Tibial nerve (tissue), 4 donors: ENCODE measurements at places on chromosomes 6 and 20. TPM values are rescaled to one million over a fixed set of nuclear protein-coding genes. Genes with fewer than 3 reads are reported as not detected.

DNA sequence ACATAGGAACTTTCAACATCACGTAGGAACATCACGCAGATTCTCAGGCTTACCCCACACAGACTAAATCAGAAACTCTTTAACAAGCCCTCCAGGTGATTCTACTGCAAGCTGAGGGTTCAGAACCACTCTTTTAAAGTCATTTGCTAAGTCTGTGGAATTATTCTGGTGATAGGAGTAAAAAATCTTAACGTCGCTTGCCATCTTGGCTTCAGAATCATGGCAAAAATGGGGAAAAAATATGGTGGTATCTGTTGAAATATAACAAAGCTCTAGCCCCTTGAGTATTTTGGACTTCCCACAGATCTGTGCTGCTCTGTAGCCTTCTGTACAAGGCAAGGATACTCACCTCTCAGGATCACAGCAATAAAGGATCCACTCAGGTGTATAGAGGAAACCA is 17.4 kb downstream of the FOXO3 start:
- H3K4me1 ChIP-seq, result peaks cover 96% of the 10 kb centered on the region
- no peaks in the 10 kb centered on the region for H3K36me3 ChIP-seq
- H3K27me3 ChIP-seq, result no peaks in the 10 kb centered on the region
- H3K4me3 ChIP-seq, result no peak overlapping the region
- peak overlapping the region; percentile 82 for H3K27ac ChIP-seq

GRCh38 chr20:24108581-24108980 is 120.0 kb upstream of the GGTLC1 start:
- H3K36me3 ChIP-seq, result no peaks in the 10 kb centered on the region
- H3K4me1 ChIP-seq, result no peaks in the 10 kb centered on the region
- H3K27ac ChIP-seq, result no peak overlapping the region
- no peaks in the 10 kb centered on the region for H3K27me3 ChIP-seq
- H3K4me3 ChIP-seq, result no peak overlapping the region

PNLDC1 gene
- not detected for total RNA-seq

- H3K4me3 ChIP-seq, result no peak within 1 kb of the TSS
- no peaks in the 10 kb centered on the region for H3K4me1 ChIP-seq
- H3K27me3 ChIP-seq, result no peaks in the 10 kb centered on the region
- DNase-seq, result no peak
These were observed at the start of gene ASIP for GRCh38 chr20:34240693-34241615. ASIP (plus strand) TSS chr20:34241423; CDS start chr20:34260375, 18,952 bp downstream.

GRCh38 chr20:34536798-34537394 is 20.7 kb downstream of the DYNLRB1 start:
- peak overlapping the region; percentile 90 for H3K27ac ChIP-seq
- H3K36me3 ChIP-seq, result peaks cover 21% of the 10 kb centered on the region
- no peak for DNase-seq
- H3K4me3 ChIP-seq, result no peak overlapping the region

DNA sequence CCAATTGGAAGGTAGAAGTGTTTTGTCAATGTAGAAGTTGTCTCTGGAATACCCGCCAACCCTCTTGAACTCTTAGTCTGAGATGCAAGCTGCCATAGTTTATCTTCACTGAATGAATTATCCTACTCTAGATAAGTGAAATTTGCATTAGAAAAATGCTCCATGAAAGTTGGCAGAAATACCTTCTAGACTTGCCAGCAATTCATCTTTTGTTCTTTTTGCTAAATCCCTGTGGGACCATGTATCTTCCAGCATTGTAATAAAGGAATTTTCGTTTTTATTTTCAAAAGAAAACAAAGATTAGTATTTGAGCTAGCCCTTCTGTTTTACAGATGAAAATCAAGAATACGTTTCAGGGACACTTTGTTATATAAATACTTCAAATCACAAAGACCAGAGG is 244.2 kb downstream of the CBLN4 start:
- no peaks in the 10 kb centered on the region for H3K36me3 ChIP-seq
- no peaks in the 10 kb centered on the region for H3K4me1 ChIP-seq
- no peaks in the 10 kb centered on the region for H3K27me3 ChIP-seq
- no peak overlapping the region for H3K4me3 ChIP-seq

DNA sequence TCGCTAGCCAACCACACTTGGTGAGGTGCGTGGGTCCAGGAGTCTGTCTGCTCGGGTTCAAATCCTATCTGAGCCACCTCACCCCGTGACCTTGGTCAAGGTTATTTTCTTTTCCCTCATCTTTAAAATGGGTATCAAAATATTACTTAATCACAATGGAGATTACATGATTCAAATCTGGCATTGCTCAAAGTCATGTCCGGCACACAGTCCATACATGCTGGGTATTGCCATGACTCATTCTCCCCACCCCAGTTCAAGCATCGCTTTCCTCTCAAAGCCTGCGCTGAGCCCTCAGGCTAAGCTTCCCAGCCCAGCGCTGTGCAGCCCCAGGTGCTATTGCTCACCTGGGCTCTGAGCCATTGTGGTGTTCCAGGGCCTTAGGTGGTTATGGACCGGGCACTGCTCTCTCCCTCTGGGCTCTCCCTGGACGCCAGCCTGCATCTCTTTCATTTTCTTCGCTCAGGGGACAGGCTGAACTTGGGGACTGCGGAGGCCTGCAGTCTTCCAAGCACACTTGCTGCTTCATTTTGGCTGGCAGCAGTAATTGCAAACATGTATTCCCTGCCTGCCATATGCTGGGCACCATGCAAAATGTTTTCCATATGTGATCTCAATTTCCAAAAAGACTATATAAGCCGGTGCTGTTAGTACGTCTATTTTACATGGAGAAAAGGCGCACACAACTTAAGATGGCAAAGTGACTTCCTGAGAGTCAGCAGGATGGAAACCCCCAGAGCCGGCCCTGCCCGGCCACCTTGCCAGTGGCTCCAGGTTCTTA is 27.3 kb downstream of the WRNIP1 start:
- no peaks in the 10 kb centered on the region for H3K27me3 ChIP-seq
- no peak for DNase-seq
- H3K4me1 ChIP-seq, result peaks cover 35% of the 10 kb centered on the region
- no peak overlapping the region for H3K4me3 ChIP-seq
- H3K36me3 ChIP-seq, result no peaks in the 10 kb centered on the region

- no peaks in the 10 kb centered on the region for H3K27me3 ChIP-seq
- H3K4me3 ChIP-seq, result no peak overlapping the region
- H3K4me1 ChIP-seq, result peaks cover 10% of the 10 kb centered on the region
- peak overlapping the region; percentile 18 for H3K27ac ChIP-seq
These were observed 538.5 kb downstream of the CD83 start for GRCh38 chr6:14656078-14656521.

GRCh38 chr6:13834790-13835189 is 20.4 kb upstream of the MCUR1 start:
- H3K27ac ChIP-seq, result no peak overlapping the region
- H3K27me3 ChIP-seq, result no peaks in the 10 kb centered on the region
- no peaks in the 10 kb centered on the region for H3K4me1 ChIP-seq
- H3K4me3 ChIP-seq, result no peak overlapping the region

FRK gene
- 0.90 TPM for total RNA-seq

GRCh38 chr20:15924556-15924955 is 648.7 kb downstream of the KIF16B start:
- H3K4me3 ChIP-seq, result no peak overlapping the region
- H3K4me1 ChIP-seq, result no peaks in the 10 kb centered on the region
- no peaks in the 10 kb centered on the region for H3K36me3 ChIP-seq
- no peak overlapping the region for H3K27ac ChIP-seq

CENPB gene
- 109 TPM for total RNA-seq

DNA sequence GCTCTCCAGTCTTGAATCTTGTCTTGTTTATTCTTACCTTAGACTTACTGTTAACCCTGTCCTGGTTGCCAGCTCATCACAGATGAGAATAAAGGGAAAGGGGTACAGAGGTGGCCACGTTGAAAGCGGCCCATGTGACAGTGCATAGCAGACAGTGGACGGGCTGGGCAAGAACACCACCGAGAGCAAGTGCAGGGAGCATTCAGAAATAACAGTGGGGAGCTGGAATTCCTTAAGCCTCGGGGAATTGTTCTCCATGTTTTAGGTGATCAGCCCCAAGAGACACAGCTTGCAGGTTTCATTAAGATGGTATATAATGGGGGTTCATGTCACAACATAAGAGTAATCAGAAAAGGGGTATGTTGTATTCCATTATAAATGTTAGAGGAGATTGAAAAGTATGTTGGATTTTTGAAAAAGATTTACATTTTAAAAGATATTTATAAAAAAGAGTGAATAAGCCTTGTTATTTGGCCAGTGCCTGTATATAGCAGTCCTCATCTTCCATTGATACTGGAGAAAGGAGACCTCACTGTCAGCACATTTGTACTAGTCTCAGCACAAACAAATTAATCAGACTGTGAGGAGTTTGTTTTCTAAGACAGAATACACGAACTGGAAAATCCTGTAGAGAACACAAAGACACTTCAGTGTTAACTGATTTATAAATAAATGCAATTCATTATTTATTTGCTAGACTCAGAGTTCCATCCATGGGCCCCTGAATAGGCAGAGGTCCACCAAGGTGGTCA is 35.4 kb downstream of the VAPB start:
- no peaks in the 10 kb centered on the region for H3K4me1 ChIP-seq
- no peak for DNase-seq
- peaks cover 22% of the 10 kb centered on the region for H3K36me3 ChIP-seq
- no peaks in the 10 kb centered on the region for H3K27me3 ChIP-seq
- H3K4me3 ChIP-seq, result no peak overlapping the region

DNA sequence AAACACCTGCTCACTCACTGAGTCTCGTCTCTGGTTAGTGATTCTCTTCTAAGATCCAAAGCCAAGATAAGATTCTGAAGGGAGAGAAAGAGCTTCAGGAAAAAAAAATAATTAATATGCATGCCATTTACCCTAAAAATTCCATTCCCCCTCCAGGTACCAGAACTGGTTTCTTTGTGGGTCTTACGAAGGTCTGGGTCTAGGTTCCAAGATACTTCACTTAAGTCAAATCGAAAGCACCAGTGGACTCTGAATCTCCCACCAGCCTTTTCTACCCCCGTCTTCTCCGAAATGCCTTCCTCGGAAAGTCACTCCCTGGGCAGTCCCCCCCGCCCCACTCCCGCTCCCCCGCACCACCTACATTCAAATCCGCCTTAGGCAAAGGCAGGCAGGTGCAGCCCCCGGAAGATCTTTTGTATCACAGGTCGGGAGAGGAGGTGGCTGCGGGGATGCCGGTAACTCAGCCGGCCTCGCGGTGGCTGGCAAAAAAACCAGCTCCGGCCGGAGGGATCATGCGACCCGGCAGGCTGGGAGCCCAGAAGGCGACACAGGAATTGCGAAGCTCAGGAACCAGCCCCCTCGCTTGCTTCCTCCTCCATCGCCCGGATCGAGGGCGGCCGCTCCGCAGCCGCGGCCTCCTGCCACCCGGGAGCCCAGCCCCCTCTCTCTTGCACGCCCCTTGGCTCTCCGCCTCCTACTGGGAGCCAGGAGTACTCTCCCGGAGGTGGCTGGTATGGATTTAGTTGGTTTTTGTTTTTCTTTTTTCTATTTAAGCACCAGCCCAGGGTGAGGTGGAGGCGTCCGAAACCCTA is at the start of gene BCL2L1:
BCL2L1 (minus strand) TSS at position 612 of the 812 bp plus-strand sequence. CDS start 650 bp downstream, outside the sequence.
- peak; percentile 77 for DNase-seq
- no peaks in the 10 kb centered on the region for H3K27me3 ChIP-seq
- peak within 1 kb of the TSS; percentile 98 for H3K27ac ChIP-seq
- peaks cover 22% of the 10 kb centered on the region for H3K4me1 ChIP-seq
- H3K4me3 ChIP-seq, result peak within 1 kb of the TSS; percentile 83

ID1 gene
- 524 TPM for total RNA-seq

GRCh38 chr20:4449957-4450715 is 271.6 kb upstream of the PRND start:
- no peaks in the 10 kb centered on the region for H3K36me3 ChIP-seq
- H3K4me1 ChIP-seq, result no peaks in the 10 kb centered on the region
- H3K27ac ChIP-seq, result no peak overlapping the region
- no peak for DNase-seq
- no peak overlapping the region for H3K4me3 ChIP-seq

CRIP3 gene
- 5.2 TPM for total RNA-seq

DNA sequence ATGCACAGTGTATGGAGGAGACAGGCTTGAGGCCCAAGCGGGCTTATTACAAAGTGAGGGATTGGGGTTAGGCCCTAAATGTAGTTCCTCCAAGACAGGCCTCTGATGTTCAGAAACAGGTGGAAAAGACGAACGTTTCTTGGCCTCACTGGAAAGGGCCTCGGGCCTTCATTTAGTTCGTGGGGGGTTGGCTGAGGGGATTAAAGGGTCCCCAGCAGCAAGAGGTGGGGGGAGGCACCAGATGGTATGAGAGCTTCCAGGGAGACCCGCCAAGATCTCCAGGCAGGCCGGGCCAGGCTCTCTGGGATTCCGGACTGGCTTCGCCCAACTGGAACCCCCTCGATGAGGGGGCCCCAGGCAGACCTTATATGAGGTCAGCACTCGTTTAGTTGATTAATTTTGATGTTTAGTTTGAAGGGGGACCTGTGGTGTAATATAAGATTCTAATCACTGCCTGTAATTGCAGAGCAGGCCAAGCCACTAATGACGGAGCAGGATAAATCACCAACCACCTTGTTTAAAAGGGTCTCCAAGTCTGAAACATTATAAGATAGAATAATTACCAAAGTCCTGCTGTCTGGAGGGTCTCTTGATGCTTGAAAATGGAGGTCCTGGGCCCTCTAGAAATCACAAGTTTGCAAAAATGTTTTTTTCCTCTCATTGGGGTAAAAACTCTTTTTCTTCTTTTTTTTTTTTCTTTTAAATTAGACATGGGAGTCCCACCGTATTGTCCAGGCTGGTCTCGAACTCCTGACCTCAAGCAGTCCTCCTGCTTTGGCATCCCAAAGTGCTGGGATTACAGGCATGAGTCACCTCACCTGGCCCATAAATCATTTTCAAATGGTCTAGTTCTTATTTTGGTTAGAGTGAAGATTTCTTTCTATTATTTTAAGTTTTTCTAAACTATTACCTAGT is 2.2 kb downstream of the HMGA1 start:
- H3K27ac ChIP-seq, result peak overlapping the region; percentile 84
- DNase-seq, result no peak
- H3K27me3 ChIP-seq, result no peaks in the 10 kb centered on the region
- H3K4me3 ChIP-seq, result no peak overlapping the region
- H3K4me1 ChIP-seq, result peaks cover 22% of the 10 kb centered on the region

DNA sequence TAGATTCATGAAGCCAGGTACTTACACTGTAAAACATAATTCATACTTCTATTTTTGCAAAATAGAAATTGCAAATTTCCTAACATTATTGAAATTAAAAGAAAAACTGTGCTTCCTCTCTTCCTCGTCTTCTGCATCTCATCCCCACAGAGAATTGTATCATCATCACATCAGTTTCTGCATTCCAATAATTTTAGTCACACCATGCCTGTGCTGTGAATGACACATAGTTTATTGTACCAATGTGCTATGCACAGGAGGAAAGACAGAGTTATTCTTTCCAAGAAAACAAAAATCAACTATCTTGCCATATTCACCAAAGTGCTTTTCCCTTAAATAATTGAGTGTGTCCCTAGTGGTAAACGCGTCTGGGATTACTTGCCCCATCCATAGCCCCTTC is 38.1 kb upstream of the FAM135A start:
- H3K4me1 ChIP-seq, result no peaks in the 10 kb centered on the region
- H3K4me3 ChIP-seq, result no peak overlapping the region
- no peaks in the 10 kb centered on the region for H3K27me3 ChIP-seq
- H3K27ac ChIP-seq, result no peak overlapping the region
- H3K36me3 ChIP-seq, result no peaks in the 10 kb centered on the region
- DNase-seq, result no peak

KCNK16 gene
- total RNA-seq, result not detected

- H3K36me3 ChIP-seq, result no peaks in the 10 kb centered on the region
- peaks cover 5% of the 10 kb centered on the region for H3K4me1 ChIP-seq
- no peak overlapping the region for H3K27ac ChIP-seq
- H3K27me3 ChIP-seq, result no peaks in the 10 kb centered on the region
- H3K4me3 ChIP-seq, result no peak overlapping the region
These were observed 41.1 kb downstream of the FARS2 start for GRCh38 chr6:5302220-5302946.

CCN6 gene
- 0.42 TPM for total RNA-seq
